Epithelial cell of prostate (primary cell): ENCODE measurements at places on chromosomes 5 and 9.

DNA sequence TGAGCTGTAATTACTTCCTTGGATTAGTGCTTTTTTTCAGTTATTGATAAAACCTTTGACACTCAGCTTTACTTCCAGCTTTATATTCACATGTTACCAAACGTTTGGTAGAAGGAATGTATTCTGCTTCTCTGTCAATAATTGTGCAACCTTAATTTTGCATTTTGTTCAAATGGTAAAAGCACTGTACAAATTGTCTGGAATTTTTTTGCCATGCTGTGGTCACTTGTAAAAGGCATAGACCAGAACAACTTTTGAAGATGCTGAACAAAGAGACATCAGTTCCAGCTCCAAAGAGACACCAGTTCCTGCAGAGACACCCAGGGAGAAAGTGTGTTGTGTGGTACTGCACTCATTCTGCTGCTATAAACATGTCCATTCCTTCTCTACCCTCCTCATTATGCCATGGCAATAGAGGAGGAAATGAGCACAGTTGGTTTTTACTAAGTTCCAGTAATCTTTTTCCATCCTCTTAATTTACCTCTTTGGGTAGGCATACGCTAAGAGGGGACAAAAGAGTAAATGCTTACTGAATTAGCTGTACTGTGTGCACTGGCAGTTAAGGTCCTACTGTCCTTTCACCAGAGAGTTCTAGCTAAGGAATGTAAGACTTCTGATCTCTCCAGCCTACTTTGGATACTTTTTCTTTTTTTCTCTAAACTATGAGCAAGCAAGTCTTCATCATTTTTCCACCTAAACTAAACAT, 387.4 kb downstream of the FGF10 start:
- no peak for DNase-seq

DNA sequence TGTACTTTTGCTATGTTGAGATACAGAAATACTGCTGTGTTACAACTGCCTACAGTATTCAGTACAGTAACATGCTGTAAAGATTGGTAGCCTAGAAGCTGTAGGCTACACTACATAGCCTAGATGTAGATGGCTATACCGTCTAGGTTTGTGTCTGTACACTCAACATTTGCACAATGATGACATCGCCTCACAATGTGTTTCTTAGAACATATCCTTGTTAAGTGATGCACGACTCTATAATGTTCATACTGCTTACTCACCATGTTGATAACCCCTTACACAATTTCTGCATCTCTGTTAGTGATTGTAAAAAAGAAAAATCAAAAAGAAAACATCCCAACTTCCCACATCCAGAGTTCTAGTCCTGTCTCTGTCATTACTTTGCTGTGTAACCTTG, 450.0 kb downstream of the CCDC171 start:
- peak; percentile 18 for DNase-seq

- DNase-seq: no peak
Observed at GRCh38 chr9:124282442-124283227, 24.9 kb downstream of the NEK6 start.

DNA sequence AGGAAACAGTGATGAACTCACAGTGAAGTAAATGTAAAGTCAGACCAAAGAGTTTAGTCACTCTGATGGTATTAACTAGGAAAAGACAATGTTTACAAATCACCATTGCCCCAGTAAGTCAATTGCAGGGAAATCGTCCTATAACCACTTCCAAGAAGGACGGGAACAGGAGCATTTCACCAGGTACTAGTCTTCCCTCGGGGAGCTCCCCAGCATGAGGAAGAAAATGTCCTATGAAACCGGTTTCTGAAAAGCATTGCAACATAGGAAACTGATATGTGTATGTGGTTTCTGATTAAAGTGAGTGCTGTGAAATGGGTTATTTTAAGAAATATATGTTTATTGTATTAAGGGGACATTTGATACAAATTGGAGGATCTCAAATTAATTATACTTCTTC, 626.7 kb upstream of the ADAMTS16 start:
- no peak for DNase-seq

GRCh38 chr9:34338665-34339385, 9.5 kb downstream of the NUDT2 start:
- no peak for DNase-seq
